Activated T-cell treated with anti-CD3 and anti-CD28 coated beads, Interleukin-2, amount 50 U/mL, for 24 hours (primary cell): ENCODE measurements at places on chromosomes 11 and 22.

DNA sequence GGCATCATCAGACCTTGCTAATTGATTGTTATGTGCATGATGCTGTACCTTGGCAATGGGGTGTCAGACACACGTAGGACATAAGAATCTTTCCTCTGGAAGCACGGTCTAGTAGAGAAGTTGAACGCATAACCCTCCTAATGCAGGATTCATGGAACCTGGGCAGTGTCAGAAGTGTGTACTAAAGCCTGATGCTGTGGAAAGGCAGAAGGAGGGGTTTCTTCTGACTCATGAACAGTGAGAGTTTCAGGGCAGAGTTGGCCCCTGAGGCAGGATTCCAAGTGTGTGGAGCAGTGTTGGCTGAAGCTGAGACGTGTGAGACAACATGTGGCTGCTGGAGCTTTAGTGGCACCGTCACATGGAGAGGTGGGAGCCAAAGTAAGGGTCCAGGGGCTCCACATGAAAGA, 3.5 kb downstream of the PANX1 start:
- DNase-seq = no peak

- no peak for DNase-seq
Observed at GRCh38 chr11:71237853-71238252, 14.5 kb downstream of the SHANK2 start.

- DNase-seq = no peak
Observed at GRCh38 chr22:49150801-49151221, 676.9 kb downstream of the BRD1 start.

DNA sequence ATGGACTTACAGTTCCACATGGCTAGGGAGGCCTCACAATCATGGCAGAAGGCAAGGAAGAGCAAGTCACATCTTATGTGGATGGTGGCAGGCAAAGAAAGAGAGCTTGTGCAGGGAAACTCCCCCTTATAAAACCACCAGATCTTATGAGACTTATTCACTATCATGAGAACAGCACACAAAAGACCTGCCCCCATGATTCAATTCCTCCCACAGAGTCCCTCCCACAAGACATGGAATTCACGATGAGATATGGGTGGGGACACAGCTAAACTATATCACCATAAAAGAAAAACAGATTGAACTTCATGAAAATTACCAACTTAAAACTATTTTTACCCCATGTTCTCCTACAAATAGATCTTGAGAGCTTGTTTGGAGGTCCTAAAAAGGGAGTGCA, 19.6 kb downstream of the ENTHD1 start:
- DNase-seq = no peak

DNA sequence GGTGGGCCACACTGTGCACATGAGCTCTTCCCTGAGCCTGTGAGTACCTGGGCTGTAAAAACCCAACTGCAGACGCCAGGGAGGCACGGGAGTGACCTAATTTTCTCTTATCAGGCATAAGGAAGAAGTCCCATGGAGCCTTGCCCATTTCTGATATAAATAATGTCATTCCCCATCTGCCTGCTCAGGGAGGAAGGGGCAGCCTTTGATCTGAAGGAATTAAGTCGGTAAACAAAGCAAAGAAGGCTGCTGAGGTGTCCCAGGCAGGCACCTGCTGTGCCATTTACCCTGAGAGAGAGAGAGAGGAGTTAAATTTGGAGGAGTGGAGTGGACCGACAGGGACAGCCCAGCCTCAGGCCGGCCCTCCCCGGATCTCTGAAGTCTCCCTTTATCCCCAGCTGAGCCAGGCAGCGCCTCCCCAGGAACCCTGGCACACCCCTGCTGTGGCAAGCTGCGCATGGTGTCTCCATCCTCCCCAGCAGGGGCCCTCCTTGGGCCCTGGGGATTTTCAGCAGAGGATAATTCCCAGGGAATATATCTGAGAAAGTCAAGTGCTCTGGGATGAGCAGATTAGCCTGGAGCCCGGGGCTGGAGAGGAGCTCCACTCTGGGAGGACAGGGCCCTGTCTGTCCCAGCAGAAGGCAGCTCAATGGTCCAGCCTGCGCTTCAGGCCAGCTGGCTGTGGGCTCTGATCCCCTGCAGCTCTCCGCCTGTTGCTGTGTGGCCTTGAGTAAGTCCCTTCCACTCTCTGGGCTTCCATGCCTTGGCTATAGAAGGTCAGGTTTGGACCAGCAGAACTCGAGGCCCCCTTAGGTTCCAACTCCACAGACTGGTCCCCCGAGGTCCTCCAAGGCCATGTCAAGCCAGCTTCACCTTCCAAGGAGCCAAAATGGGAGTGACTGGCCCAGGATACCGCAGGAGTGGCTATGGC, 17.5 kb upstream of the CABP7 start:
- no peak for DNase-seq

- no peak for DNase-seq
Observed at GRCh38 chr22:39851606-39852315, 41.8 kb downstream of the ENTHD1 start.

DNA sequence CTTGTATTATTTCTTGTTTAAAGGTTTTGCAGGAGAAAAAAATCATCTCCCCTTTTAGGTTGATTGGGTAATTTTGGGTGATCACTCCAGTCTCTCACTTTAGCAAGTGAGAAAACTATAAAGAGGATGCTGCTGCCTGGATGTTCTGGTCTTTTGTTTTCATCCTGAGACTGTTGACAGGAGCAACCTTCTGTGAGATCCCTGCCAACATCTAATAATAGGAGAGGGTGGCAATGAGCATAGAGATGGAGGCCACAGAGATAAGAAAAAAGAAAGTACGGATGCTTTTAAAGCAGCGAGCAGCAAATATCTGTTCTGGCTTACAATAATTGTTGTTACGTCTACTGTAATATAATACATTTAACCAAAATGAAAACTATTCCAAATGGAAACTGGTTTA, 293.6 kb upstream of the MTNR1B start:
- no peak for DNase-seq

- no peak for DNase-seq
Observed at GRCh38 chr11:18771266-18772035, 20.1 kb downstream of the PTPN5 start.

DNA sequence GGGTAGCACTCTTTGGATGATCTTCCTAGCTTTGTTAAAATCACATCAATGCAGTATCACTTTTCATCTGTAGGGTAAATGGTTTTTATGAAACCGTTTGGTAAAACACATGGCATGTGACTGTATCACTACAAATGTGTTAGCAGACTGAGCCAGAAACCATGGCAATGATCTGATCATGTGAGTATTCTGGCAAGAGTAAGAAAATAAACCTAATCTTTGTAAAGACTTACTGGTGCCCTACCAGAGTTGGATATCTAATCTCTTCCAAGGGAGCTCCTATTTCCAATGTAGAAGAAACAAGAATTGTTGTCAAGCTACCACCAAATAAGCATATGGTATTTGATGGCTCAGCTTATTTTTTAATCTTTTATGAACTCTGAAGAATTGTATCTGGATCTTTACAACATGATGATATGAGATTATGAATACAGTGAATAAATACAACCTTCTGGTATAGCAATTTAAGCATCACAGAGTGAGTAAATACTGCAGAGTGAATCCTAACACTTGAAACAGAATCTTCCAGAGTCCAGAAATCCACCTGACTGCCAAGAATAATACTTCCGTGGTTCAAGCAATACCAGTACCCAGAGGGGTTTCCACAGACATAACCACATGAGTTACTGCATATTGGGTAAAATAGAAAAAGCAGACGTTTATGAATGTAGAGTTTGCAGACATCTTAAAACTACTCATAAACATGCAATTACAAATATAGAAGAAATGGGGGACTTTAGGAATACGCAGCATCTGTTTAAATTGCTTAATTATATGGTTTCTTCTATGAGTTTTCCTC, 238.8 kb downstream of the TTC28 start:
- DNase-seq = no peak

- DNase-seq = peak; percentile 98
Observed at GRCh38 chr11:108121274-108122155, at the start of gene ACAT1. TSS of gene ACAT1 (plus strand) at chr11:108121567. CDS start at chr11:108121607, 40 bp downstream.

DNA sequence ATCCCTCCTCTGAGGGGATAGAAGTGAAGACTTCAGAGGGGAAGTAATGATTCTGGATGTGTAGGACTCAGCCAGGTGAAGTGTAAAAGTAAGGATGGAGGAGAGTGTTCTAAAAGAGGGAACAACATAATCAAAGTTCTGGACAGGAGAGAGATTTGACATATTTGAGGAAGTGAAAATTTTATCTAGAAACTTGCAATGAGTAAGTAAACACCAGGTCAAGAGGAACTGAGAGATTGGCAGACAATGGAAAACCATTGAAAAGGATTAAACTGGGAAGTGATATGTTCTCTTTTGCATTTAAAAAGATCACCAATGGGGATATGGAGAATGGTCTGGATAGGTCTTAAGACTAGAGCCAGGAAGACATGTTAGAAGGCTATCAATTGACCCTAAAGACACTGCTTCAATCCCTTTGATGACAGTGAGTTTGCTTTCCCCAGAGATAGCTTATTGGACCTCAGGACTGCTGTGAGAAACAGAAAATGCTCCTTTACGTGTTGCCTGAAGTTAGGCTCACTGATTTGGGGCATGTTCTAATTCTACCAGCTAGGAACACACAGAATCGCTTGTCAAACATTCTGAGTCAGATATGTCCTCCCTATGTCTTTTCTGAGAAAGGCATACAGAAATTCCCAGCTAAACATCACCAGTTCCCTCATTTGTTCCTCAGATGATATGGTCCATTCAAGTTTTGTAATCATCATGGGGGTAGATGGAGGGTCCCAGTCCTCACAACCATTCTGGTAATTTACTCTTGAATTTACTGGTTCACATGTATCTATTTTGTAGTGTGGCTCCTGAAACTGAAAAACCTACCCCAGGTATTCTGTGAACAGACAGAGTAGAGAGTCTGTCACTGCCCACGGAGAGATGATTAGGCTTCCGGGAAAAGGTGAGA, 144.9 kb downstream of the MAML2 start:
- no peak for DNase-seq

- DNase-seq = no peak
Observed at GRCh38 chr11:26193694-26194365, 138.1 kb upstream of the ANO3 start.

- no peak for DNase-seq
Observed at GRCh38 chr11:113189909-113190667, 124.3 kb upstream of the TTC12 start.

DNA sequence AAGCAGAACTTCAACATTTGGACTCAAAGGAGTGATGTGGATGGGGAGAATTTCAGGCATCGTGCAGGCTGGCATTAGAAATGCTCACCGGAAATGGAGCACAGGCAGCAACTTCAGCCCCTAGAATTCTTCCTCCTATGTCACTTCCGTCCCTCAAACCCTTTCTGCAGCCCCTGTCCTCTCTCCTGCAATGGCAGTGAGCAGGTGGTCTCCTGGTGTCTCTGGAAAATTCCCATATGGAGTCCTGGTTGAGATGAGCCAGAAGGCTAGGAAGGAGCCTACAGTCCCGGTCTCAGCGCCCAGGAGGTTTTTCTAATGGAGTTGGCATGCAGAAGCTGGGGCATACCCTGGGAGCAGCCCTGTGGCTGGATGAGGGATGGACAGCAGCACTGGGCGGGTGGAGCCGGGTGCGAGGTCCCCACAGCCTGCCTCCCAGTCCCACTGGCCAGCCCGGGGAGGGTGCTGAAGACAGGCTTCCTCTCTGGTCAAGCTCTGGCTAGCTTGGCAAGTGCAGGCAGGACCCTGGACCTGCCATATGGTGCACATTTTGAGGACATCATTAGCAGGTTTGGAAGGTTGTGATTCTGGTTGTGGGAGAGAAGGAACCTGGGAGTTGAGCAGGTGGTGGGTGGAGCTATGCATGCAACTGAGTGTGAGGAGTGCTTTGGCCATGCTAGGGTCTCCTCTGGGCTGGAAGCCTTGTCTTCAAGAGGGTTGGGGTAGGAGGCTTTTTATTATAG, 59.8 kb upstream of the B3GAT1 start:
- no peak for DNase-seq

DNA sequence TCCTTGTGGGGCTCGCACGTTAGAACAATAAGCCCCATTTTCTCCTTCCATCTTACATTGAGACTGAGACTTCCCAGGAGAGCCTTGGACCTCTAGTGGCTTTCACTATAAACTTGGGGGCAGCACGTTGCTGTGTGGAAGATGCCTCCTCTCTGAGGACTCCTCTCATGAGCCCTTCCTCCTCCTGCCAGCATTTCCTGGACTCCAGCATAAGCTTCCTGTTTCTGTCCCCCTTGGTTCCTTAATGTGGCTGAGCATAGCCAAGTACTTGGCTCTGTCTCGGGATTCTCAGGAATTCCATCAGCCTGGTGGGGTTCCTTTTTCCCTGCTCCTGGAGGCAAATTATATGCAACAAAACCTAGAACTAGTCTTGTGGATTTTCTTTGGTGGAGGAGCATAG, 38.8 kb upstream of the UBASH3B start:
- no peak for DNase-seq

GRCh38 chr11:83583757-83584366, 297.7 kb upstream of the CCDC90B start:
- DNase-seq = no peak

- no peak for DNase-seq
Observed at GRCh38 chr11:77003963-77004362, 30.2 kb upstream of the B3GNT6 start.

DNA sequence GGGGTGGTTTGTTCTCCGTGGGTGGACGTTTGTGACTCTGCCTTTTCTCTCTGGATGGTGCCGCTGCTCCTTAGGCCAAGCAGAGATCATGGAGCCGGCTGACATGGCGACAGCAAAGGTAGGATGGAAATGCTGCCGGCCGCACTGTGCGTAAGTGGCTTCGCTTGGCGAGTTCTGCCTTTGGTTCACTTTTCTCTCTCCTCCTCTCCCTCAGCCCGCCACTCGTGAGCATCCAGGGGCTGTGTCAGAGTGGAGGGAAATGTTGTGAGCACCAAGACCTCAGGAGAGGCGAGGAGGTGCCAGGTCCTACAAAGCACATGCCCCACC, 80.5 kb downstream of the GRAMD1B start:
- DNase-seq = no peak

DNA sequence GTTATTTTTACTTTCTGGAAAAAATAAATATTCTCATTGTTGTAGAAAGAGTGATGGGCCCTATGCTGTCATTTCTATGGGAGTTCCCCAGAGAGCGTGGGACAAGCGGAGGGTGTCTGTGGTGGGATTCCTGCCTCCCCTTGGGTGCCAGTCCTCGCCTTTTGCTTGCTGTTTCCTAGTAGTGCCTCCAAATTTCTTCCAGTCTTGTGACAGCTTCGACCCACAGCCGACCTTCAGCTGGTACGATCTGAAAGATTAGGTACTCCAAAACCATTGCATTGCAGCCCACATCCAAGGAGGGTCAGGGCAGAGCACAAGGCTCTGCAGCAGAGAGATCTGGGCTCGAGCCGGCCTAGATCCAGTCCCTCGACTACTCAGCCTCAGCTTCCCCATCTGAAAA, 58.9 kb upstream of the EMID1 start:
- DNase-seq = peak; percentile 15

GRCh38 chr11:57230316-57230715, 6.7 kb downstream of the APLNR start:
- DNase-seq = no peak
